ENCODE measurements at places on chromosomes 12 and 14.

DNA sequence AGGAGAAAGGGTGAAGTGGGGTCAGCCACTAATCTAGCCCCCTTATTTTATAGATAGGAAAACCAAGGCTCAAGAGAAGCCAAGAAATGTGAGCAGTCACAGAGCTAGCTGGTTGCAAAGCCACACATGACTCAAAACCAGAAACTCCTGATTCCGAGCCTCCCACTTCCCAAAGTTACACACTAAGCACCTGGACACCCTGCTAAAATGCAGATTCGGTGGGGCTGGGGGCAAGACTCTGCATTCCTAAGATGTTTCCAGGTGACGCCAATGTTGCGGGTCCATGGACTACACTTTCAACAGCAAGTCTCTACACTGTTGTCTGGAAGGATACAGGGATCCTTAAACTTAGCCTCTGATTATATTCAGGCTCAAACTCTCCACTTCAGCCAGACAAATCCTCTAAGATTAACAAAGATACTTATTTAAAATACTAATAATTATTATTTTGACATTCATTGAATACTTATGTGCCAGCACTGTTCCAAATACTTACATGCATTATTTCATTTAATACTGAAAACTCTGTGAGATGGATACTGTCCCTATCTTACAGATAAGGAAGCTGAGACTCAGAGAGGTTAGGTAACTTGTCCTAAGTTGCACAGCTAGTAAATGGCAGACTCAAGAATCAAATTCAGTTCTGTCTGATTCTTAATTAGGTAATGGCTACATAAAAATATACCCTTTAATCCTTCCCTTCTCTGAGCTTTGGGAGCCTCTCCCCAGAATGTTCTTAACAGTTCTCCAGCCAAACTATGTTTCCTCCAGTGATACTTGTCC is 81.4 kb downstream of the CRACR2A start:
- DNase-seq = no peak

GRCh38 chr12:72209086-72209485 is 63.1 kb upstream of the TRHDE start:
- no peak for DNase-seq

GRCh38 chr14:37145395-37145794 is 27.0 kb downstream of the SLC25A21 start:
- DNase-seq = peak; percentile 13

- no peak for DNase-seq
Measured at GRCh38 chr14:38001501-38001900, 206.2 kb upstream of the SSTR1 start.

- DNase-seq = no peak
Measured at GRCh38 chr14:39451811-39452210, 19.6 kb upstream of the FBXO33 start.

- DNase-seq = no peak
Measured at GRCh38 chr14:73944432-73945158, 5.3 kb downstream of the FAM161B start.

GRCh38 chr14:93333631-93334103 is 831 bp upstream of the BTBD7 start:
- no peak for DNase-seq

DNA sequence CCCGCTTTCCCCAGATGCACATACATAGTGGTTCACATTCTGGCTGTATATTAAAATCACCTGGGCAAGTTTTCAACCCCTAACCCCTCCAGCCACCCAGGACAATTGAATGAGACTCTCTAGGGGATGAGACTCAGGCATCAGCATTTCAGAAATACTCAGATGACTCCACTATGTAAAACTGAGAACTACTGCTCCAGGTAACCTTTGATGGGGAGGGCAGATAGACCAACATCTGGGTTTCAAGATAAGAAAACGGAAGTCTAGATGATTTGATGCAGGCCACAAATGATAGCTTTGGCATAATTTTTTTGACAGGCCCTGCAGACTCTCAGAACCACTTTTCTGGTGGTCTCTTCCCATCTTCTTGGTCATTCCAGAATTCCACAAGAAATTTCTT is 341.1 kb downstream of the EMP1 start:
- DNase-seq = no peak

DNA sequence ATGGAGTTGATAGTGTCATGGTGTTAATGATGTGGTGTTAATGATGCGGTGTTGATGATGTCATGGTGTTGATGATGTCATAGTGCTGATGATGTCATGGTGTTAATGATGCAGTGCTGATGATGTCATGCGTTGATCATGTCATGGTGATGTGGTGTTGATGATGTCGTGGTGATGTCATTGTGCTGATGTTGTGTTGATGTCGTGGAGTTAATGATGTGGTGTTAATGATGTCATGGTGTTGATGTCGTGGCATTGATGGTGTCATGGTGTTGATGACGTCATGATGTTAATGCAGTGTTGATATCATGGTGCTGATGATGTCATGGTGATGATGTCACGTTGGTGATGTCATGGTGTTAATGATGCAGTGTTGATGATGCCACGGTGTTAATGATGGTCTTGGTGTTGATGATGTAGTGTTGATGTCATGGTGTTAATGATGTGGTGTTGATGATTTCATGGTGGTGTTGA is 49.1 kb upstream of the RIMBP2 start:
- peak; percentile 12 for DNase-seq

GRCh38 chr14:81557146-81557545 is 23.5 kb upstream of the SEL1L start:
- DNase-seq = peak; percentile 31

DNA sequence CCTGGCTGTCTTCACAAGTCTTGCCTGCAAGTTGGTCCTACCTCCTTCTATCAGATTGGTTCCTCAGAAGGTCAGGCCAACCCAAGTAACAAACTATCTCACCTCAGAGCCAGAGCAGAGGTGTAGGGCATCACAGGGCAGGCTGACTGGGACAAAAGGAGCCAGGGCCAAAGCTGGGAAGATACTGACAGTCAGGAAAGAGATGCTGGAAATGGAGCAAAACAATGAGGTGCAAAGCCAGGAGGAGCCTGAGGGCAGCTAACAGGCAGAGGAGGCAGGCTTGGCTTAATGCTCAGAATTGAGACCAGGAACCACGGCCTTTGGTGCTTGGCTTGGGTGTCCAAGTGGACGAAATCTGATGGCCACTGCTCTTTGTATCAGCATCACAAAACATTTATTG is 68.4 kb upstream of the PNMA1 start:
- DNase-seq = no peak

GRCh38 chr14:75531256-75531655 is 9.0 kb downstream of the BATF start:
- DNase-seq = no peak

- peak; percentile 52 for DNase-seq
Measured at GRCh38 chr12:56206452-56207166, 15.1 kb downstream of the RNF41 start.

- peak; percentile 11 for DNase-seq
Measured at GRCh38 chr12:52007158-52007921, 594 bp downstream of the TAMALIN start.

- DNase-seq = no peak
Measured at GRCh38 chr12:14931359-14931758, 7.0 kb downstream of the ERP27 start.

- DNase-seq = peak; percentile 16
Measured at GRCh38 chr12:95721320-95721719, 69.2 kb downstream of the NTN4 start.

- no peak for DNase-seq
Measured at GRCh38 chr12:13372386-13372785, 175.9 kb downstream of the EMP1 start.

DNA sequence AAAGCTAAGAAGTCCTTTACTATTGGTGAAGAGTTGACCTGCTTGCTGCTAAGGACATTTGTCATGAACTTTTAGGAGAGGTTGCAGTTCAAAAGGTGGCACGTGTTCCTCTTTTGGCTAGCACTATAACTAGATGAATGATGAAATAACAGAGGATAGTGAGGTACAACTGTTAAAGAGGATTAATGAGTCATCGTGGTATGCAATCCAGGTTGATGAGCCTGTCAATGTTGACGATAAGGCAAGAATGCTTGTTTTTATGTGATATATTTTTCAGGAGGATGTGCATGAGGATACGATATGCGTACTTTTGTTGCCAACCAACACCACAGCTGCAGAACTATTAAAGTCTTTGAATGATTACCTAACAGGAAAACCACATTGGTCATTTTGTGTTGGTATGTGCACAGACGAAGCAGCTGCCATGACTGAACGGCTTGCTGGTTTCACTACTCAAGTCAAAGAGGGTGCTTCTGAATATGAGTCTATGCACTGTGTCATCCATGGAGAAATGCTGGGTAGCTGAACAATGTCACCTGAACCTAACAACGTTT is 10.6 kb downstream of the CEP128 start:
- peak; percentile 94 for DNase-seq

GRCh38 chr12:70059373-70059772 is 183.9 kb upstream of the CNOT2 start:
- peak; percentile 5 for DNase-seq

DNA sequence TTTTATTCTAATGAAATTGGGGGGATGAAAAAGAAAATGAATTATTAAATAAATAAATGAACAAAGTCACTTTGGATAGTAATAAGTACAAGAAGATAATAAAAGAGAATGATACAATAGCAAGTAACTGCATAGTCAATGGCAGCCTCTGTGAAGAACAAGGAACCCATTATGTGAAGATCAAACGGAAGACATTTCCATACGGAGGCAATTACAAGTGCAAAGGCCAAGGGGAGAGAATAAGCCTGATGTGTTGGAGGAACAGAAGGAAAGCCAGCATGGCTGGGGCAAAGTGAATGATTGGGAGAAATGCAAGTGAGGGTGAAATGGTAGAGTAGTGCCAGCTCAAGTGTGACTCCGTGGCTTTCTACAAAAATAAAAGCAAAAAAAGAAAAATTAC is 43.9 kb upstream of the CHPT1 start:
- no peak for DNase-seq

DNA sequence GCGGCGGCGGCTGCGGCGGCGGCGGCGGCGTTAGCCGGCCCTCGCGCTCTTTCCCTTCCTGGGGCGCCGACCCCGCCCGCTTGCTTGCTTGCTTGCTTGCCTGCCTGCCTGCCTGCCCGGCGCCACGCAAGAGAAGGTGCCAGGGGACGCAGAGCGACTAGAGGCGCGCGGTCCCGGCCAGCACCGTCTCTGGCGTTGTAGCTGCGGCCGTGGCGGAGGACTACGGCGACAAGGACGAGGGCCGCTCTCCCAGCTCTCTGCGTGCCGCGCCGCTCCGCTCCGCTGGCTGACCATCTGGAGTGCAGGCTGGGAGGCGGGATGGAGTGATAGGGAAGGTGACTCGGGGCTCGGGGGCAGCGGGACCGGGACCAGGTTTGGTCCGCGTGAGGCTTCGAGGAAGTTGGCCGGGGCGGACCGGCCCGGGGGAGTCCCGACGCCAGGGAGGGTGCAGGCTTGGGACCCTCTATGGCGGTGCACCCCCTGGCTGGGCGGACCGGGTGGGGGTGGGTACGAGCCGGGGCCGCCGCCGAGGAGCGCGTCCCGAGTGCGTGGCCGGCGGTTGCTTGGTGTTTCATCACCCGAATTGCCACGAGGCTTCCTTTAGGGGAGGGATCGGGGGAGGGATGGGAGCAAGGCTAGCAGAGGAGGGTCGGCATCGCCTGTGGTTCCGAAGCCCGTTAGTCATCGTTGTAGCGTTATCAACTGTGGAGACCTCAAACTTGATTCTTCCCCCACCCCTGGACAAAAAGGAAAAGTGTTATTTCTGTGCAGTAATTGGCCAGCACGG is 471 bp downstream of the XPOT start:
- DNase-seq = peak; percentile 92

DNA sequence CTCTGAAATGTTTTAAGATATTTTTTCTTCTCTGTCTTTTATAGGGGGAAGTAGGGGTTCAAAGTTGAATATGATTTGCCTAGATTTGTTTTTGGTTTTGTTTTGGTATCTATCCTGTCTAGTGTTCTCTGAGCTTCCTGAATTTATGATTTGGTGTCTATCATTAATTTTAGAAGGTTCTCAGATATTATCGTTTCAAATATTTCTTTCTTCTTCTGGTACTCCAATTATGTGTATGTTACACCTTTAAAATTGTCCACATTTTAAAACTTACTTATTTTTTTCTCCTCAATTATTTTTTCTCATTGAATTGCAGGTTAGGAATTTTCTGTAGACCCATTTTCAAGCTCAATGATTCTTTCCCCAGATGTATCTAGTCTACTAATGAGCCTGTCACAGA is 13.8 kb upstream of the DCN start:
- DNase-seq = no peak

DNA sequence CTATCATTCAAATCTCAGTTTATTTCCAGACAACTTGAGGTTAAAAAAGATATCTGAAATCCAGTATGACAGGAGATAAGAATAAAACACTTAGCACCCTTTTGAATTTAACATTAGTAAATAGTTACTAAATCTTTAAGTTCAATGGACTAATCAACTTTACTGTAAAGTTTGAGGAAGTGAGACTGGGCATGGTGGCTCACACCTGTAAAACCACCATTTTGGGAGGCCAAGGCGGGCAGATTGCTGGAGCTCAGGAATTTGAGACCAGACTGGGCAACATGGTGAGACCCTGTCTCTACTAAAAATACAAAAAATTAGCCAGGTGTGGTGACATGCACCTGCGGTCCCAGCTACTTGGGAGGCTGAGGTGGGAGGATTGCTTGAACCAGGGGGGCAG is 40.3 kb upstream of the CERS5 start:
- DNase-seq = no peak

DNA sequence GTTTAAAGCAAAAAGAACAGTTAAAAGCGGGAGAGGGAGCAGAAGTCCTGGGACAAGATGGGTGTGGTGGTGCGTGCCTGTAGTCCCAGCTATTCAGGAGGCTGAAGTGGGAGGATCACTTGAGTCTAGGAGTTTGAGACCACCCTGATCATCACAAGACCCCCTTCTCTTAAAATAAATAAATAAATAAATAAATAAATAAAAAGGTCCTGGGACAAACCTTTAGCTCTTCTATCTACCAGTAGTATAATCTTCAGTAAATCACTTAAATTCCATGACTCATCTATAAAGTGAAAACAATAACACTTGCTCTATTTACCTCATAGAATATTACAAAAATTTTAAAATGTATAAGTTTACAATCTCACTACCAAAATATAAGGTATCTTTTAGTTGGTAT is 5.8 kb downstream of the RACGAP1 start:
- DNase-seq = no peak

DNA sequence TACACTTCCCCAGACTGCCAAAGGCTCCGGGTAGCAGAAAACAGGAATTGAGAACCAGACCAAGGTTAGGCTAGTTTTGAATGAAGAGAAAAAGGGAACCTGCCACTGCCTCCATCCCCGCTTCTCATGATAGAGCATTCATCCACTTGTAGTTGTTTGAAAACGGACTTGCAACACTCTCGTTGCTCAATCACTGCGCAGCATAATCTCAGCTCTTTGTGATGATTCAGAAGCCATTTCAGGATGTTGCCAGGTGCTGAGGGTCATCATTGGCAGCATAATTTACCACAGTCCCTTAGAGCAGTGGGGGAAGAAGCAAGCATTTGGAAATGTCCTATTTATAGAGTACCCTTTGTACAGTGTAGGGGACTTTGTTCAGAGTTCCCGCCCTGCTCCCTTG is 25.6 kb downstream of the KCNK13 start:
- DNase-seq = peak; percentile 73
